ENCODE measurements at places on chromosomes 7 and 10.

DNA sequence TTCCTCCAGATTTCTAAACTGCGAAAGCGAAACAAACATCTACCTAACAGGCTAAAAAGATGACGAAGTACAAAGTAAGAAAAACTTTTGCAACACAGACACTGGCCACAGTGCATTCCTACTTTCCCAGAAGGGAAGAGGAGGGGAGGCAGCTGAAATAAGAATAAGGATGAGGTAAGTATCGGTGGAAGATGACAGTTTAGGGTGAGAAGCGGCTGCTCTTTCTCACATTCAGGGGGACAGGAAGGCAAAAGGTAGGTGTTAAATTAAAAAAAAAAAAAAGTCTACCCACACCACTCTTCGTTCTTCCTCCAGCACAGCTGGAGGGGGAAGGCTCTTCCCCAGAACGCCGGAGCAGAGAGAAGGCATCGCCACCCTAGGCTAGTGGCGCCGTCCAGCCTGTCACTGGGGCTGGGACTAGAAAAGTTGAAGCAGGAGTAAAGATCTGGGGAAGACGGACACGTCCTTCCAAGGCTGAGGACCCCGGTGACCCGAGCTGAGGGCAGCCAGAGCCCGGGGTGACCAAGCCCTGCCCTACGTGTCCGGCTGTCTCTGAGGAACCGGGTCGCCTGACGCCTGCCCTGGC, 846 bp downstream of the DNAJC1 start:
- peak; percentile 55 for DNase-seq

- no peak for DNase-seq
Measured at GRCh38 chr7:139744768-139745677, 32.8 kb downstream of the HIPK2 start.

GRCh38 chr7:128017862-128018845, 13.1 kb downstream of the LRRC4 start:
- DNase-seq, result no peak

GRCh38 chr10:107103174-107104025, 61.1 kb downstream of the SORCS1 start:
- no peak for DNase-seq

GRCh38 chr10:99943908-99944307, 65.8 kb downstream of the DNMBP start:
- no peak for DNase-seq

- no peak for DNase-seq
Measured at GRCh38 chr10:47457826-47458225, 26.1 kb downstream of the ANXA8 start.

- no peak for DNase-seq
Measured at GRCh38 chr10:79418274-79418673, 27.1 kb downstream of the ZCCHC24 start.

GRCh38 chr7:101927802-101928201, 110.4 kb downstream of the CUX1 start:
- no peak for DNase-seq

- DNase-seq, result peak; percentile 15
Measured at GRCh38 chr10:88154596-88155250, 291.3 kb downstream of the PTEN start.

GRCh38 chr10:106296750-106297392, 867.6 kb downstream of the SORCS1 start:
- no peak for DNase-seq

DNA sequence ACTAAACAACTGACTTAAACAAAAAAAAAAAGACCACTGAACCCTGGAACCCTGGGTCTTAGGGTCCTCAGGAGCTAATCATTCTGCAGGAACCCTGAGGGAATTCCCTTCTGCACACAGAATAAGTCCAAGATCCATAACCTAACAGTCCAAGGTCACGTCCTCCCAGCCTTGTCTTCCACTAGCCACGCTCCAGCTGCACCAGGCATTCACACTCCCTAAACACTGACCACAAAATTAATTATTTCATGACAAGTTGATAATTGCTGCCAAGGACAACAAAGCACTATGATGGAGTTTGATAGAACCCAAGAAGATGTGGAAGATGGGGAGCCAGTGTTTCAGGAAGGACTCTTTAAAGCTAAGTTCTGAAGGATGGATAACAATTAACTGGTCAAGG, 130.6 kb downstream of the SH3PXD2A start:
- DNase-seq, result no peak

GRCh38 chr7:115933471-115933870, 97.1 kb downstream of the TFEC start:
- DNase-seq, result no peak

DNA sequence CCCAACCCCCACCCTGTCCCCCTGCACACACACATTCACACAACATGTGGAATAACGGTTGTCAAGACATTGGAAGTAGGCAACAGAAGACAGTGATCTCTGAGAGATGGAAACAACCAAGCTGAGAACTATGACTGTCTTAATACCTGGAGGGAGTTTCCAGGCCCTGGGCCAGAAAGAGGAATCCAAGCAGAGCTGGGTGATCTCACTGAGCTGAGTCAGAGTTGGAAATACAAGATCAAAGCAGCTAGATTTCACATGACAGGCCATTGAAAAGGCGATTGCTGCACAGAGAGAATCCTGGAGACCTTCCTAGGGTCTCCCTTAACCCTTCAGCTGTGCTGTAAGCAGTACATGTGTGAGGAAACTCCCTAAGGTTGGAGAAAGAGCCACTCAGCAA, 165.8 kb upstream of the PRSS1 start:
- peak; percentile 57 for DNase-seq

GRCh38 chr7:50181081-50181480, 88.0 kb upstream of the ZPBP start:
- no peak for DNase-seq

DNA sequence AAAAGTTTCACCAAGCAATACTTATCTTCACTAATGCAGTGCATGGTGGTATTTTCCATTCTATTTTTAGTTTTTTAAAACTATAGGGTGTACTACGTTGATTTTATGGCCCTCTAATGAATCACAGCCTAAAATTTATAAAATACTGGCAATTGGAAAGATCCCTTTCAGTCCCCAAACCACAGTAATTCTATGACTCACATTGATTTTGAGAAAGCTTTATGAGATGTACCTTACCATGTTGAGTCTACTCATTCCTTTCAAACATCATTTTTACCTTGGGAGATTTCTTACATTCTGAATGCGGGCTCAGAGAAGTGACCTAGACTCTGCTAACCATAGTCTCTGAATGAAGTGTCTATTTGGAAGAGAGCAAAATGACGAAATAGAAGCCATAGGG, 141.6 kb downstream of the GPR85 start:
- DNase-seq, result no peak

DNA sequence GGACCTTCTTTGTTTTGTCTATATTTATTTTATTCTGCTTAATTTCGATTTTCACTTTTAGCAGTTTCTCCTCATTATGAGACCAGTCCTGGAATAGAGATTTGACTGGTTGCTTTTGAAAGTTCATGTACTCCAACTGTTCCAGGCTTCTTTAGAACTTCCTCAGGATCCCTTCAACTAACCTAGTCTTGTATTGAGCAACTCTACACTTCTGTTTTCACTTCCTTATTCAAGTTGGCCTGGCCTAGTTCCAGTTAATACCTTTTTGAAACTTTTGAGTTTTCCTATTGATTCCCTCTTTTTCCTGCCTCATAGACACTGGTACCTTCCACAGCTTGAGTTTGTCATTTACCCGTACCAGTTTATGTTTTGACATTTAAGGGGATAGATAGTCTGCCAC, 421.7 kb downstream of the ATRNL1 start:
- DNase-seq, result no peak

- peak; percentile 90 for DNase-seq
Measured at GRCh38 chr7:108525327-108525984, 479 bp downstream of the PNPLA8 start.

DNA sequence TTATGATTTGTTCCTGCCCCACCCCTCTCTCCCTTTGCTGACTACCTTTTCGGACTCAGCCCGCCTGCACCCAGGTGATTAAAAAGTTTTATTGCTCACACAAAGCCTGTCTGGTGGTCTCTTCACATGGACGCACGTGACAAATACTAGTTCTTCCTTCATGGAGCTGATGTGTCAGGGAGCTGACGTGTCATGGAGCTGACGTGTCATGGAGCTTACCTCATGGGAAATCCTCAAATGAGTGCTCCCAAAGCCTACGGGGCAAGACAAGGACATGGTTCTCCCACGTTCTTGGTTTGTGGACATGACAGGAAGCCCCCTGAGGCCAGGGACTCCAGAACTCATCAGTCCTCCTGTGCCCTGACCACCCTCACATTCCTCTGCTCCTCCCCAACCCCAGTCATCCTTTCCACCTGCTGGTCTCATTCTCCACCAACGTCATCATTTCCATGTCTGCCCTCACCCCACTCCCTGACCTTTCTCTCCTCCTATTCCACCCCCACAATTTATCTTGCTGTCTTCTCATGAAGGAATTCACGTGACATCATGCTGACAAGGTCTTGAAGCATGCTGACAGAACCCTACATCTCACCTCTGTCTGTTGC, 261.3 kb downstream of the TCERG1L start:
- DNase-seq, result no peak

DNA sequence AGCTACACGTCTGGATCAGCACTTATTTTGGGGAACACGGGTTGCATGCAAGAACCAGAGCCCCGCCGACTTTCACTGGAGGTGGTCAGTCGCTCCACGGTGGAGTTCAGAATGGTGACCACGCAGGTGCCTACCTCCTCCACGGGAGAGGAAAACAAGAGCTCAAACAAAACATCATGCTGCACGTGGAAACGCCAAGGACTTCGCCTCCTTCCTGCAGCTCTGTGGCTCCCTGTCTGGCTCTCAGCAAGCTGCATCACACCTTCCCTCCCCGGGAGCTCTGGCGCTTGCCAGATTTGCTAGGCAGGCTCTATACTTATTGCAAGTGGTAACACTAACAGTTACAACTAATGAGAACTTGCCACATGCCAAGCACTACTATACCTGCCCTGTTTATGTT, 26.0 kb downstream of the GSDME start:
- DNase-seq, result no peak

GRCh38 chr7:603152-603951, 83.7 kb upstream of the PDGFA start:
- DNase-seq, result no peak

DNA sequence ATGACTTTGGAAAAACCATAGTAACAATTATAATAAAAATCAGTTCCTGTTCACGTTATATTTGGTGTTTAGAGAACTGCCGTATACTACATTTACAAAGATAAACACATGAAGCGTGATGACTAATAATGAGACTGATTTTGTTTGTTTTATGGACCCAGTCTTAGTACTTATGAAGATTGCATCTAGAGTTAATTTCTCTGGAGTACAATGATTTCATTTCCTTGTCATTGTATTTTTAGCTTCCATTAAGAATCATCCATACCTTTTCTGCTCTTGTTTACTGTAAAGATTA, 2.9 kb downstream of the RBM20 start:
- DNase-seq, result no peak

DNA sequence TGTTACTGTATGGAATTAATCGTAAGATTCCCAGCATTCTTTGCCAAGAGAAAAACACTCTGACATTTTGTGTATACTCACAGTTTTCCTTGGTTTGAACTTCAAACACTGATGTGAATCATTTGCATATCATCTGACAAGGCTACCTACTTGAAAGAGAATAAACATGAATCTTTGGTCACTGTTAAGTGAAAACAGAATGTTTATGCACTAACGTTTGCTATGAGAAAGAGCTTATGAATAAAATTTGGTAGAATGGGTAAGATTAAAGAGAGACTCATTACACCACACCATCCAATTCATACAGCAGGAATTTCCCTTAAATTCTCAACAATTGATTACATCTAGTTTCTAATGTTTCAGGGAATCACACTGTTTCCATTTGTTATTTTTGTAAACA, 46.6 kb downstream of the MACC1 start:
- DNase-seq, result peak; percentile 29

- DNase-seq, result no peak
Measured at GRCh38 chr7:113202284-113202683, 83.9 kb upstream of the SMIM30 start.

- DNase-seq, result peak; percentile 50
Measured at GRCh38 chr10:28569506-28570159, 36.7 kb downstream of the WAC start.
